ENCODE measurements at places on chromosomes 3 and 15.

GRCh38 chr3:12471241-12471640 lies 13.0 kb upstream of the TSEN2 start:
- peak; percentile 61 for DNase-seq

- DNase-seq = no peak
These were observed 79.7 kb upstream of the CDIN1 start for GRCh38 chr15:36499412-36500389.

- no peak for DNase-seq
These were observed 13.0 kb upstream of the POC1A start for GRCh38 chr3:52167240-52167639.

- DNase-seq = no peak
These were observed 37.2 kb downstream of the AADACL2 start for GRCh38 chr3:151770956-151771355.

- DNase-seq = no peak
These were observed 14.6 kb downstream of the LMOD3 start for GRCh38 chr3:69107841-69108240.

- no peak for DNase-seq
These were observed 475.2 kb upstream of the TGFBR2 start for GRCh38 chr3:30131191-30131590.

DNA sequence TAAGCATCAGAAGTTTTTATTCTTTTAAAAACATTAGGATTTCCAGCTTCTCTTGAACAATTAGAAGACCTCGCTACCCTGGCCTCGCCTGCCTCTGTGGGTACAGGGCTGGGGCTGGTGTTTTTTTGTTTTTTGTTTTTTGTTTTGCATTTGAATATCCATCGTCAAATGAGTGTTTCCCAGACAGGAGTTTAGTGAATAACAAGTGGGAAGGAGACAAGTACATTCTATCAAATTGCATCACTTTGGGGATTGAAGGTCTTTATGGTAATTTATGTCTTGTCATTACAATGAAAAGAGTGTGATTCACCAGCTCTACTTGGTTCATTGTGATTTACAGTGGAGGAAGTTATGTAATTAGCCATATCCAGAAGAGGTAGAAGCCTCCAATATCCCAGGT lies 161.1 kb upstream of the UBE2E1 start:
- no peak for DNase-seq

- DNase-seq = no peak
These were observed 361 bp upstream of the LCMT2 start for GRCh38 chr15:43330780-43331087.

Data from stimulated activated CD4-positive, alpha-beta T cell treated with anti-CD3 and anti-CD28 coated beads, Interleukin-2, amount 100 ng/mL, for 24 hours (primary cell).